ENCODE measurements at places on chromosomes 12 and 14.

GRCh38 chr12:81543621-81544139 is 215.5 kb downstream of the PPFIA2 start:
- DNase-seq = no peak

DNA sequence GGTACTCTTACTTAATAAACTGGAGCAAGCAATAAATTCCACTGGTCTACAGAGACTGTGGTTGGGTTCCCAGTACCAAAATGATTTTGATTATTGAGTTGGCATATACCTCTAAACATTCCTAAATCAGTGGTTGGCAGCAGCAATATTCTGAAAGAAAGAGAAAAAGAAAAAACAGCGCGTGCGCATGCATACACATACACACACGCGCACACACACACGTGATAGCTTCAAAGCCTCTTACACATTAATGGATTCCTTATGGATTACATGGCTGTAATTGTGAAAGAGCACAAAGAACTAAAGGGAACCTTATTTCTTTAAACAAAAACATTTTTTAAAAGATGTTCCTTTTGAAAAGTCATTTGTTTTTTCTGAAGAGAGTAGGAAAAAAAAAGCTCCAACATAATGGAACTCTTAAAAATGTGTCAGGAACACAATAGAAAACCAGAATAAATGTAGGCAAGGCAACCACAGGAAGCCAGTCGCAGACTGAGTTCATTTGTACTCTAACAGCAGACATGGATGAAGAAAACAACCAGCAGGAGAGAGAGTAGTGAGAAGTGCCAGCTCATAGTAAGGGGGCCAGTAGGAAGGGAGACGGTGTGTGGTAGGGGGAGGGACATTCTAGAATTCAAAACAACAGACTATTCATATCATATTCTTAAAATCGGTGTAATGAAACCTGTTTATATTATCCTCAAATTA is 80.0 kb downstream of the DRAM1 start:
- no peak for DNase-seq

DNA sequence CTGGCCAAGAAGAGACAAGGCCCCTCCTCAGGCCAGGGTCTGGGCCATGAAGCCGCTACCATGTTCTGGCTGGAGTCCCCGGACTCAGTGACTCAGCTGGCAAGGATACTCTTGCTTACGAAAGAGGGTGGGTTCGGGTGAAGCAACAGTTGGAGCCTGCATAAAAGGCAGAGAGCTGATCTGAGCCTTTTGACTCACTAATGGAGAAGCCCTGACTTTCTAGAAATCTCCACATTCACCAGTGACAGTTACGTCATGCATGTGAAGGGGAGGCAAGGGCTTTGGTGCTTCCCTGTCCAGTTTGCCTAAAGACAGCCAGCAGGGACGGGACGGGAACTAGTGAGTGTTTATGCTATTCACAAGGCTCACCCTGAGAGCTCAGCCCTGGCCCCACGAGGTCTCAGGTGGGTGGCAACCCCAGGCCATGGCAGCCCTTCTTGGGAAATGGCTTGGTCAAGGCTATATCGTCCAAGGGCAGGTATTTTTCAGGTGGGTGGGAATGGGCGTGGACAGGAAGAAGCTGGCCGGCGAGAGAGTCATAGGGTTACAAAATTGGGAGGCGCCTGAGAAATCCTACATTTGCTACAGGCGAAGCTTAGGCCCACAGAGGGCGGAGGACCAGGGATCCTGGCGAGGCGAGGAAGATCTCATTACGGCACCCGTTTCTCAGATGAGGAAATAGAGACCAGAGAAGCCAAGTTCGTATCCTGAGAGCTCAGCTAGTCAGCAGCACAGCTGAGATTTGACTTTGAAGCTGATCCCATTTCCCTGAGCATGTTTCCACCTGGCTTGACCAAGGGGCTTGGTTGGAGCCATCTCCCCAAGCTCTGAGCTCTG is 314.6 kb downstream of the BCL11B start:
- no peak for DNase-seq

GRCh38 chr12:69685810-69686209 is 13.3 kb downstream of the BEST3 start:
- DNase-seq = no peak

DNA sequence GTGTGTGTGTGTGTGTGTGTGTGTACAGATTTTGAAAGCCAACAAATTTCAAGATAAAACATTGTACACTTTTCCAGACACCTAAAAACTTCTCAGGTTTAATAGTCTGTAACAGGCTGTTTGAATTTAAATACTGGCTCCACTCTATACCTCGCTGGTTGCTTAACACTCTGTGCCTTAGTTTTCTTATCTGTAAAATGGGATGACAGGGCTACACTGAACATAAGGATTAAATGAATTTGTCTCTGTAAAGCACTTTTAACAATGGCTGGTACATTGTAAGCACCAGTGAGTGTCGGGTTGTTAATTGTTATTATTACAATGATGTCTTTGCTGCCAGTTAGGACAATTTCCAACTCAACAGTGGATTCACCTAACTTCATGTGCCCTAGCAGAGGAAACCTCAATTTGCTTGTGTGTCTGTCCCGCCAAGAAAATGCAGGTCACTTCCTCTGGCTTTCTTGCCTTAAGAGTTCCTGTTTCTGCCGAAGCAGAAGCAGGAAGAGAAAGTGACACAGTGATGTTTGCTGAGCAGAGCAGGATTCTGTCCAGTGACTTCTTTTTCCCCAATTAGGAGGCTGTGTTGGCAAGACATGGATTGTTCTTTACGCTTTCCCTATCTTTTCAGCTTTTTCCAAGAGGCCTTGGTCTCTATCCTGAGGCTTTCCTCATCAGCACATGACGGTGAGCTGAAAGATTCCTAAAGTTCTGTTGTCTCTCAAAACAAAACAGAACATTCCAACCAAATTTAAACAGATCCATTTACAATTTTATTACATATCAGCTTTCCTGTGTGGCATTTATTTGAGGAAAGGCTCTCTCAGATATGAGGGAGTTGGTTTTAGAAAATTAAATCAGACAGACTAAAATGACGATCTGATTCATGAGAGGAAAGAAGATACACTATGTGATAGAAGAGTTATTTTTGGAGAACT is 154.1 kb upstream of the ATP2B1 start:
- DNase-seq = peak; percentile 58

DNA sequence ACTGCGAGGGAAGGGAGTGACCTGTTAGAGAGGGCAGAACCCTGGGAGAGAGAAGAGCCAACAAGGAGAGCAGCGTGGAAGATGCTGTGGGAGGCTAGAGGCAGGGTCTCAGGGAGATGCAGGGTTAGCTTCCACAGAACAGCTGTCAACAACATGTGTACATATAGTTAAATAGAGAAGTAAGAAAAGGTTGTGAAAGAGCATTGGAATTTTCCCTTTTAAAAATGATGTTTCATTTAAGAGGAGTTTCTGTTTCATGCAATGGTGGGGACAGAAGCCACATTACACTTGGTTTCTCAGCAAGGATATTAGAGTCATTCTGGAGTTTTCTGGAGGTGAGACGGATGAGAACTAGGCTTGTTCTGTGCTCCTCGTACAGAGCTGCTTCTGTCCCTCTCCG is 23.8 kb upstream of the TBC1D30 start:
- DNase-seq = no peak

GRCh38 chr12:111401167-111401605 is 4.5 kb upstream of the SH2B3 start:
- no peak for DNase-seq

DNA sequence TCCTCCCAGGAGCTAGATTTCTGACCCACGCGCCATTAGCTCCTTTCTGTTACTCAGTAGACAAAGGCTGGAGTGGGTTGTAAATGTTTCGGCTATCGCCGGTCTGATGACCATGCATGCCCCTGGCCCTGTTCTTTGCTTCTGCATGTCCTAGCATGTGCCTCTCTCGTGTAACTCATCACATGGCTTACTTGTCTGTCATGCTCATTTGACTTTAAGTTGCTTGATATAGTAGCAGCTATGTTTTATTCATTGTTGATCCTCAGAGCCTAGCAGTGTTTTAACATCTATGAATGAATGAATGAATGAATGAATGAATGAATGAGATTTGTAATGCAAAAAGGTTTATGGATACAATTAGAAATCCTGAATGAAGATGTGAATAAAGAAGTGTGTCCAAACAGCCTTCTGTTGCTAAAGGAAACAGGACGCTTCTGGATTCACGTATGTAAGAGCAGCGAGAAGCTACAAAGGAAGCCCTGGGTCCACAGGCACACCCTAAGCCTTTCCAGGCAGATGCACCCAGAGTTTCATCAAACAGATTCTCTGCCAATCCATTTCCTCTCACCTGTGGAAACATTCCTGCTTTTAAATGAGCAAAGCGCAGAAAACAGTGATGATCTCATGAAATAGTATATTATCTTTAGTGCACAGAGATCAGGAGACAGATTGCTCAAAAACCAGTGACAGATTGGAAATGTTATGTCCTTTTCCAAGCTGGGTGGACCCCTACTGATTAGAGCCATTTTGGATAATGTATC is 3.4 kb downstream of the GSG1 start:
- DNase-seq = no peak

- no peak for DNase-seq
Observed at GRCh38 chr12:108995370-108995992, 25.4 kb downstream of the SVOP start.

DNA sequence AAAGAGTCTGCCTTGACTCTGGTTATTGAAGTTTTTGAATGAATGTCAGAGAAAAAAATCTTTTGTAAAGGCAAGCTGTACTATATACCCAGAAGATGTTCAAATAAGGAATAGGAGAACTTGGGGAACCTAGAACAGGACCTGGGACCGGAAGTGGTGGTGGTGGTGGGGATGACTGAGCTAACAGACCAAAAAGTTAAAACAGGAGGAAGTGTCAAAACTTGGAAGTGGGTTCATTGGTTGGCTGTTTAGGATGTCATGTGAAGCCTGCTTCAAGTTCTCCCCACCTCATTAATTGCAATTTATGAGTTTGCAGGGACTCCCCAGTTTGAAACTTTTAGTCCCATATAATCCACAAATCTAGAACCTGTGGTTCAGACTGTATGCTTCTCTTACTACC is 26.2 kb downstream of the PLXNC1 start:
- DNase-seq = peak; percentile 25

GRCh38 chr12:2456813-2457186 is 338.0 kb upstream of the FKBP4 start:
- DNase-seq = no peak

- no peak for DNase-seq
Observed at GRCh38 chr12:8687846-8688601, 9.8 kb upstream of the RIMKLB start.

DNA sequence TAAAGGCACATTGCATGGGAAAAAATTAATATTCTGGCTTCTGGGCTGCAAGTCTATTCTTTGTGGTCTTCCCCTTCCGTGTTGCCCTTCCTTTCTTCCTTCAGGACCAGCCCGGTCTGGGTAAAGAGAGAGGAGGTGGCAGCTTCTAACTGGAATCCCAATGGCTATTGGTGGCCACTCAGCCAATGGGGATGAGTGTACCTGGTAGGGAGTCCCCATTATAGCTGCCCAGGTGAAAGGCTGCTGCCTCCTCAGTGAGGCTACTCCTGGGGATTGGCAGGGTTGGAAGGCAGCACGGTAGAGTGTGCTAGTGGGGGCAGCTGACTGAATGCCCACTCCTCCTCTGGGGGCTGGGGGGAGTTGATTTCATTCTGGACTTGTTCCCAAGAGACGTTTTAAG is 112.6 kb downstream of the RBM19 start:
- no peak for DNase-seq

- DNase-seq = no peak
Observed at GRCh38 chr12:42638697-42639096, 49.2 kb upstream of the PRICKLE1 start.

GRCh38 chr14:53596853-53597525 is 359.6 kb downstream of the BMP4 start:
- no peak for DNase-seq

- DNase-seq = no peak
Observed at GRCh38 chr12:128314611-128315010, 47.6 kb downstream of the TMEM132C start.

- no peak for DNase-seq
Observed at GRCh38 chr14:46480817-46481216, 170.8 kb downstream of the RPL10L start.

DNA sequence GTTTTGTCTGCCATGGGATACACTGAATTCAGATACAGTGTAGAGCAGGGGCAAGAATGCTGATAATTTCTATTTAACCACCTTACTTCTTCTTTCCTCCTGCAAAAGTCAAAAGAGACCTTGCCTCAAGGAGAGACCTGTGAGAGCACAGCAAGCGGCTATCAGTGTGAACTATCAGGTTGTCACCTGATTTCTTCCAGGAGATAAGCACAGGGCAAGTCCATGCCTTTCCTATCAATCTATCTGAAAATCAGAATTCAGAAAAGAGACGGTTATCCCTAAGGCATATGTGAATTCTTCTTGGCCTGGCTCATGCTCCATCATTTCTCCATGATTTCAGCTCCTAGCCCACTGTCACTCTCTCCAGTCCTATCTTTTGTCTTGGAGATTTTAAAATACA is 128.9 kb upstream of the CCND2 start:
- no peak for DNase-seq

DNA sequence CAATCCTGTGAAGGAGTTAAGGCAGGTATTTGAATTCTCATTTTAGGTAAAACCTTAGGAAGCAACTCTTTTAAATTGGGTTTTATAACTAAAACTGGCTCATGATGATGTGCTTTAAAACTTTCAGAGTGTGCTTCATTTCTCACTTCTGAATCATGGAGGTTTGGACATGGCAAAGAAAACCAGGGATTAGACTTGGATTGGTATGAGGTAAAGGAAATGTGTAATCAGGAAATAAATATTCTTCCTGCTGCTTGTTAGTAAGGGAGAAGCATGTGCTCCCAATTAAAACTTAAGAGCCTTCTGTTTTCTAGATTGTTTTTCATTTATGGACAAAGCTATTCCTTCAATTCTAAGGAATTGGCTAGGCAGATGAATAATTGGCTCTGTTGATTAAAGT is 57.4 kb downstream of the FBXO33 start:
- DNase-seq = no peak

GRCh38 chr14:103527408-103528145 is 1.4 kb upstream of the TRMT61A start:
- DNase-seq = no peak

GRCh38 chr14:33563191-33563900 is 387.5 kb downstream of the EGLN3 start:
- DNase-seq = no peak
